ENCODE measurements at places on chromosomes 16 and 17.

GRCh38 chr16:72480911-72481310 is 309.0 kb upstream of the PMFBP1 start:
- no peak for DNase-seq

GRCh38 chr17:51948128-51948527 is 210.4 kb downstream of the CA10 start:
- DNase-seq = no peak

- DNase-seq = no peak
Measured at GRCh38 chr17:31528291-31528874, 136.9 kb downstream of the RAB11FIP4 start.

- DNase-seq = no peak
Measured at GRCh38 chr16:88405216-88406060, 22.7 kb downstream of the ZNF469 start.

DNA sequence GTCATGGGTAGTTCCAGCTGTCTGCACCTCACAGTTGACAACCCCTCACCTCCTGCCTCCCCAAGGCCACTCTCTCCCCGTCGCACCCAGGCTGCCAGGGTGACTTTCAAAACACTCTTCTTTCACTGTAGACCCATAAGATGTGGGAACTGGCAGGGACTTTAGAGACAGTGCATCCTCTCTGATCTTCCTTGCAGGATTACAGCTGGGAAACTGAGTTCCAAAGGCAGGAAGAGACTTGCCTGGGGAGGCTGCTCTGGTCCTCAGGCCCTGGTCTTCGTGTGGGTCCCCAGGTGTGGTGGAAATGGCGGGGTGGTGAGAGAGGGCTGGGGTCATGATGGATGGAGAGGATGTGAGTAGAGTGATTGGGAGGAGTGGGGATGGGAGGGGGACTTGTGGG is 21.9 kb upstream of the NKD1 start:
- DNase-seq = no peak

DNA sequence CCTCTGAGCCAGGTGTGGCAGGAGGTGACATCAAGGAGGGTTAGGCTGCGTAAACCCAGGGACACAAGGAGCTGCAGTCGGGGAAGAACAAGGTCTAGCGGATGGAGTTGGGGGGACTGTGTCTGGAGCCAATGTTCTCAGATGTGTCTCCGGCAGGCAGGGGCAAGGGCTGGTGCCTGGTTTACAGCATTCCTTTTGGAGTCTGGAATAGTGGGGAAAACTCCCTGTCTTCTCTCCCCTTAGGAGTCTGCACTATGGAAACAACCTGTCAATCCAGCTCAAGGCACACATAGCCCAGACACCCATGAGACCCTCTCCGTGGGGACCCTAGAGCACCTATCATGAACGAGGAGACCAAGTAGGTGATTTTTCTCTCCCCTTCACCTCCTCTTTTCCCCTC is 27.5 kb downstream of the NLRC5 start:
- no peak for DNase-seq

- no peak for DNase-seq
Measured at GRCh38 chr16:56270828-56271227, 79.5 kb downstream of the GNAO1 start.

DNA sequence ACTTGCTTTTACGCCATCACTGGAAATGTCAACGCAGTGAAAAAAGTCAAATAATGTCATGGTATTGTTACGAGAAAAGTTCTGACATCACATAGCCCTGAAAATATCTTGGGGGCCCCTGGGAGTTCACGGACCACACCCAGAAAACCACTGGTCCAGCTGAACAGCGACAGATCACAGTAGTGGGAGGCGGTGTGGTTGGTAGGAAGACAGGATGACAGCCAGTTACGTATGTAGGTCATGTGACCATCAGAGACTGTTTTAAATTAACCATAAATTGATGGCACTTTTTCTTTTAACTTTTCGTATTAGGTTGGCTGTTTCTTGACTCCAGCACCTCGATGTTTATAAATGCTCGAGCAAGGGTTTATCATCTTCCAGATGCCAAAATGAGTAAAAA is 11.9 kb downstream of the ERCC4 start:
- DNase-seq = no peak

- DNase-seq = no peak
Measured at GRCh38 chr16:1890024-1890707, 18.2 kb upstream of the MEIOB start.

DNA sequence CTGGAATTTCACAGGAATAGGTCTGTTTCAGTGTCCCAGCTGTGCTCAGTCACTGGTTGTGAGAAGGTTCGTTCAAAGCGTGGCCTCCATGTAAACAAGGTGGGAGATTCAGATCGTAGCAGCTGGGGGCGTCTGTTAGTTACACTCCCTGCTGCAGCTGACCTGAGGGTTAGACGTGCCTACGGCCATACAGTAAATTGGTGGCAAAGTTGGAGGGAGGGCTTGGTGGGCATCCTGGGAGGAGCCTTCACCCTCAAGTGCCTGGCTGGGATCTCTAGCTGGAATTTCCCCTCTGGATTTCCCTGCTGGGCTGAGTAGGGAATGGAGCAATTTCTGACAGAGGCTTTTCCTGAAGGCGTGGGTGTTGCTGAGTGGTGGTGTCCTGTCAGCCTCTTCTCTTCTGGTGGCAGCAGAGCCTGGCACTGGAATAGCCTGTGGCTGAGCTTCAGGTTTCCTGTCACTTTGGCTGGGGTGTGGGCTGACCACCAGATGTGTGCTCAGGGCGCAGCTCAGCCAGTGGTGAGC is 6.4 kb downstream of the FCSK start:
- no peak for DNase-seq

DNA sequence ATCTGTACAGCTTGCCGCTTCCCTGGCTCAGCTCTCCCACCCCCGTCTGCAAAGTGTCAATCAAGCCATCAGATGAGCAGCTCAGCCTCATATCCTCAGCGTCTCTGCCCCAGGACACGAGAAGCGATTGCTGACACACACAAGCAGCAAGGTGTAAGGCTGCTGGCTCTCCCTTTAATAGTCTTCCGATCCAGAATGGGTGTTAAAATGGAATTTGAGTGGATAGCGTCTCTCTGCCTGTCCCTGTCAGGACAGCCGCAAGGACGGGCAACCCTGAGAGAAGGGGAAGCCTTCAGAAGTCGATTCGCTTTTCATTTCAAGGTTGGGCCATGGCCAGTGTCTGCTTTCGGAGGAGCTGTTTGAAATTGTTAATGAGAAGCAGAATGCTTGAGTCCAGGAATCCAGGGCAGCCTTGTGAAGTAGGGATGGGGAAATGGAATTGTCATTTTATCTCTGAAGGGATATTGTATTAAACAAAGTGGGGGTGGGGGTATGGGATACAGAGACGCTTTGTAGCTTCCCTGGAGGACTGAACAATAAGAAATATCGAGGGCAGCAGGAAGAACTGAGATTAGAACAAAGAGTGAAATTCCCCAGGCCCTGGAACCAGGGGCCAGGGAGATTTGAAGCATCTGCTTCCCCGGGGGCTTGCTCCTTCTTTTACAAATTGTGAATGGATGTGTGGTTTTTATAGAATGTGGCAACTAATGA is 4.7 kb upstream of the PIPOX start:
- no peak for DNase-seq

GRCh38 chr16:6527646-6528045 is 805.0 kb upstream of the RBFOX1 start:
- DNase-seq = no peak

DNA sequence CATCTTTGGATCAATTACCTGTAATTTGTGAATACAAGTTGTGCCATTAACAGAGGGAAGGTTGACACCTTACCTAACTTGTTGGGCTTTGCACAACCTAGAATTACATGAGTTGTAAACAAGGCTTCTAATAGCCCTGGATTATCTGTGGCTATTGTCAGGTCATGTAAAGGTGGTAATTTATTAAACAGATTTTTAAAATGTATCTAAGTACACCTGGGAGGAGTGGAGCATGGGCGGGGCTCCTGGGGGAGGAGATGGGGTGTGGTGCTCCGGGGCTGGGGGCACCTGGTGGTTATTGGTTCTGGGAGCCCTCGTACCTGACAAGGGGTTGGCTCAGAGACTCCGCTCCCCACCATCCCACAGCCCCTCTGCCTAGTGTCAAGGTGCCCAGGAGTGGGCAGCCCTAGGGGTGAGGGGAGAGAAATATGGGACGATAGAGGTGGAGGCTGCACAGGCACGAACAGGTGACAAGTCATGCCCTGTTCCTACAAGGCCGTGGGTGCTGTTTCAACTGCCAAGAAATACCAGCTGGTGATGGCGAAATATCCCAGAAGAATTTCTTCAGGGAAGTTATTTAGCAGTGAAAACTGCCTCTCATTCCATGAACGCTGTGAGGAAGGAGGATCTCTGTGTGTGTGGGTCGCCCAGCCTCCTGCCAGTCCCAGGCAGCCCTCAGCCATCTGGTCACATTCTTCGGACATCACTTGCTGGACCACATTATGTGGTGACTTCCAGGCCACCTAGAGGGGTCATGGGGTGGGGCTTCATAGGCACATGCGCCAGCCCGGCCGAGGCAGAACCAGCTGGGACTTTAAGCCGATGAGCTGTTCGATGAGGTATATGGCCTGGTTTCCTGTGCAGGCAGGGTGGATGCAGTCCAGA is 55.5 kb upstream of the IRX3 start:
- DNase-seq = no peak

GRCh38 chr16:20906341-20907255 is 6.0 kb downstream of the LYRM1 start:
- no peak for DNase-seq

GRCh38 chr17:61247439-61247838 is 152.2 kb upstream of the TBX2 start:
- DNase-seq = no peak

DNA sequence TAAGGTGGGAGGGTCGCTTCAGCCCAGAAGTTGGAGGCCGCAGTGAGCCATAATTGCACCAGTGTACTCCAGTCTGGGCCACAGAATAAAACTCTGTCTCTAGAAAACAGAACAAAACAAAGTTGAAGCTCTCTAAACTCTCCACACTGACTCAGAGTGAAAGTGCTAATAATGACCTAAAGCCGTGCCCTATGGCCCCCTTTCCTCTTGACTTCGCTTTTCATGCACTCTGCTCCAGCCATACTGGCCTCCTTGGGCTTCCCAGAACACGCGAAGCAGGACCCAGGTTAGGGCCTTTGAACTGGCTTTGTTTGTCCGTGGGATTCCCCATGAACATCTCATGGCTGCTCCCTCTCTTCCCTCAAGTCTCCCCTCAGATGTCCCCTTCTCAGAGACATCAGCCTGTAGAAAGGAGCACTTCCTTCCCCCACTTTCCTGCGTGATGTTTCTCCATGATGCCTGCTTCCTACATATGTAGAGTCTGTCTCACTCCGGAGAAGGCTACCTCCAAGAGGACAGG is 18.6 kb upstream of the SPN start:
- DNase-seq = no peak

- peak; percentile 61 for DNase-seq
Measured at GRCh38 chr17:81991684-81992305, 14.4 kb downstream of the ASPSCR1 start.

GRCh38 chr16:73912850-73913249 is 383.8 kb upstream of the PSMD7 start:
- no peak for DNase-seq

- DNase-seq = no peak
Measured at GRCh38 chr17:57622683-57623433, 122.2 kb downstream of the CCDC182 start.

DNA sequence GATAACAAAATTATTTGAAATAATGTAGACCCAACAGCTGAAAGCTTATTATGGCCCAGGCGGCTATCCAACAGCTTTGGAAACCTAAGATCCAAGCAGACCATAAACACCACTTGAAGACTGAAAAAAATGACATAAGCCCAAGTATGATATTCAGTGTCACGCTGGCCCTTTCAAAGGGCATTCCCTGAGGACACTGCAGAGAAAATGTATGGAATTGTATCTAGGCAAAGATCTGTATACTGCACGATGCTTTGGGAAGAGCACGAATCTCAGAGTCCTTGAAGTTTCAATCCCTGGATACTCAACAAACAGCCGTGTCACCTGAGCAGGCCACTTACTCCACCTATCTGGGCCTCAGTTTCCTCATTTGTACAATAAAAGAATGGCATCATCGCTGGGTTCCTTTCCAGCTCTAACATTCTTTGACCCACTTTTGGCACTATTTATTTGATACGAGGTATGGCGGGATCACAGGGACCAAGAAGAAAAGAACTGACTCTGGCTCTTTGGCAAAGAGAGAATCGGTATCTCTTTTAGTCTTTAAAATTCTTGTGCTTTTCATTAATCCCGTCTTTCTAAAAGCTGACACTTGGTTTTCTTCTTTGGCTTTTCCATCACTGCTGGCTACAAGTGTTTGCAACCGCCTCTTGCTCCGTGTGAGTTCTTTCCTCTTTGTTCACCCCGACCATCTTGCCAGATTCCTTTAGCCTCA is 1.2 kb downstream of the STAT5B start:
- no peak for DNase-seq

DNA sequence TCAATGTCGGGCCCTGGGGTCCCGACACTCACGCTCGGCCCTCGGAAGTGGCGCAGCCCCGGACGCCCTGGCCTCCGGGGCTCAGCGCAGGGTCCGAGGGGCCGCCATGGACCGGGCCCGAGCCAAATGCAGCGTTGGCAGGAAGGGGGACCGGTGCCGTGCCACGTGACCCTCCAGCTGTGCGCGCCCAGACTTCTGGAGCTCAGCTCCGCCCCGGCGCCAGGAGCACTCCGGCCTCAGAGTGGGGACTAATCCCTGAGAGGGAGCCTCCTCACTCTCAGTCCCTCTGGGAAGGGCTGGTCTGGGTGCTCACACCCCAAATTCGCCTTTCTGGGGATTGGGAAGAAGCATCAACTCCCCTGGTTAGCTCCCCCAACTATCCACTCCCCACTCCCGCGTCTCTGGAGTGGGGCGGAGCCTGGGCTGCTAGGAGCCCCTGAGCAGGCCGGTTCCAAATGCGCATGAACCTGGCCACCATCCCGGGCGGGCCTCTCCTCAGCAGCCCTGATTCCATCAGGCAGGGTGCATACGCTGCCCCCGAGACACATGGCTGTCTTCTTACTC is at the start of gene B3GNT9:
Gene B3GNT9 (minus strand): TSS at position 166 of the 564 bp plus-strand sequence. CDS start 513 bp downstream, outside the sequence.
- DNase-seq = peak; percentile 60

GRCh38 chr17:75764711-75765421 is at the start of gene GALK1:
Gene GALK1 (minus strand): TSS chr17:75765192. CDS start chr17:75765136, 56 bp downstream.
- peak; percentile 68 for DNase-seq

DNA sequence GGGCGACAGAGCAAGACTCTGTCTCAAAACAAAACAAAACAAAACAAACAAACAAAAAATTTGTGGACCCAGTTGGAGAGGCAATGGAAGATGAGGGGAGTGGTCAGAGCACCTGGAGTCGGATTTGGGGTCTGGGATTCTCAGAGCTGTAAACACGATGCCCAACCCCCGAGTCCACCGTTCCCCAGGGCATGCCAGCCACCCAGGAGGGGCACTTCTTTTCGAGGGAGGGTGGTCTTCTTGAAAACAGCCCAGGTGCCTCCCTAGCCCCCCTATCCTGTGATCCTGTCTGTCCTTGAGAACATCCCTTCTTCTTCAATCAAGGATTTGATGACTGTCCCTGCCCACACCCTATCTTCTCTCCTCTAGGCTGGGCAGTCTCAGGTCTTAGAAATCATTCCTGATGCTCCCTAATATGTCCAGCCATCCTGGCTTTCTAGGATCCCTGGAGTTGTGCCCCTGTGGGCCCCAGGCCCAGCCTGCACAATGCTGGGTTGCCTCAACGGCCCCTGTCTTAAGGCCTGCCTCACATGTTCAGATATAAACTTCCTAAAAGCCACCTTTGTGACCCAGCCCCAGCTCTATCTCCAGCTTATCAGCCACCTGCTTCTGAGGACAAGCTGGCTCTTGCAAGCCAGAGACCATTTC is 3.1 kb upstream of the SLC13A2 start:
- no peak for DNase-seq

GRCh38 chr17:50157891-50158290 is 7.4 kb upstream of the PPP1R9B start:
- DNase-seq = peak; percentile 15

Measured in hematopoietic multipotent progenitor cell treated with erythropoietin and hydrocortisone succinate and interleukin-3 and kit ligand, for 8 days (in vitro differentiated cells).